Activated naive CD4-positive, alpha-beta T cell treated with Interleukin-2 at 50 U/mL for 16 hours (primary cell): ENCODE measurements at places on chromosomes 12 and 14.

- no peak for DNase-seq
These were observed 26.5 kb upstream of the PLXNC1 start for GRCh38 chr12:94121886-94122285.

DNA sequence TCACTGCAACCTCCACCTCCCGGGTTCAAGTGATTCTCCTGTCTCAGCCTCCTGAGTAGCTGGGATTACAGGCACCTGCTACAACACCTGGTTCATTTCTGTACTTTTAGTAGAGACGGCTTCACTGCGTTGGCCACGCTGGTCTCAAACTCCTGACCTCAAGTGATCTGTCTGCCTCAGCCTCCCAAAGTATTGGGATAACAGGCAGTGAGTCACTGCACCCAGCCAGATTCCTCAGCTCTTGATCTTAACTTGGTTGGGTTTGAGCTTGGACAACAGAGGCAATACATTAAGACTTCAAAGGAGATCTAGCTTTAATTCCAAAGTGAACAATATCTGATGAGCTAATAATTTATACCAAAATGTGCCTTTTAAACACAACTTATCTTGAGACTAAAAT lies 5.6 kb downstream of the DAZAP2 start:
- DNase-seq = no peak

DNA sequence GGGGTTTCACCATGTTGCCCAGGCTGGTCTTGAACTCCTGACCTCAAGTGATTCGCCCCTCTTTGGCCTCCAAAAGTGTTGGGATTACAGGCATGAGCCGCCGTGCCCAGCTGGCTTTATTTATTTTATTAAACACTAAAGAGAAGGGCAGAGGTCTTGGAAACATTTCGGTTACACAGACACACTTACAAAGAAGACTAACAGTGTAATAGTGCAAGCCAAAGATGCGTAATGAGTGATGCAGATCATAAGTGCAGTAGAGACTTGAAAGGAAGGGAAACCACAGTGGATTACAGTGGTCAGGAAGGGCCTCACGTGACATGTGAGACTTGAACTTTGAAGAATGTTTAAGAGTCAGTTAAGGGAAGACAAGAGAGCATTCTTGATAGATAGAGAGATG lies 33.9 kb upstream of the CDK17 start:
- peak; percentile 66 for DNase-seq

- no peak for DNase-seq
These were observed 4.5 kb upstream of the EEA1 start for GRCh38 chr12:92933606-92934005.

GRCh38 chr14:100018482-100018881 lies 46.7 kb upstream of the EVL start:
- no peak for DNase-seq

- DNase-seq = no peak
These were observed 746.8 kb downstream of the DIO2 start for GRCh38 chr14:79464468-79464867.

- DNase-seq = no peak
These were observed 37.5 kb upstream of the DTX1 start for GRCh38 chr12:113019025-113019424.

DNA sequence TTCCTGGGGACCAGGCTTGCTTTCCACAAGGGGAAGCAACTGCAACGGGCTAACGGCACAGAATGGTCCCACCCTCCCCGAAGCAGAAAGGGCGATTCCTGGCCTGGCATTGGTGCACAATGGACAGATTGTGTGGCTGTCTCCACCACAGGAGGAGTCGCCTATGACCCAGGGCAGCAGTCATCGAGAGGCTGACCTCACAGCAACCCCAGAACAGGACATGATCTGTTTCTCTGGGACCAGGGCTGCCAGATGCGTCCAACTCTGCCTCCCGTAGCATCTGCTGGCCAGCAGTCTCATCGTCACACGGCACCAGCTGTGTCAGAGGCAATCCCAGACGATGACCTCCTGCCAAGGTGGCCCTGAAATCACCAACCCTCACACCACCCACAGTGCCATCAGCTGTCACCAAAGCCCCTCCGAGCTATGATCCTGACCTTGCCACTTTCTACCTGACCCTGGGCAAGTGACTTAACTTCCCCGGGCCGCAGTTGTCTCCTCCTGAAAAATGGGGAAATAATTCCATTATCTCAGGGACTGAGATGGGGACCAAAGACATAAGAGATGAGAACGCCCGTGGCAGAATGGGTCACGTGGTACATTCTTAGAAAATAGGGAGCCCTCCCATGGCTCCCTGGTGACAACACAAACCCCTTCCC lies 86.7 kb downstream of the CHGA start:
- no peak for DNase-seq

- DNase-seq = no peak
These were observed 37.0 kb downstream of the ANAPC7 start for GRCh38 chr12:110366321-110367142.

- no peak for DNase-seq
These were observed 121.4 kb downstream of the EFCAB11 start for GRCh38 chr14:89833120-89833532.

DNA sequence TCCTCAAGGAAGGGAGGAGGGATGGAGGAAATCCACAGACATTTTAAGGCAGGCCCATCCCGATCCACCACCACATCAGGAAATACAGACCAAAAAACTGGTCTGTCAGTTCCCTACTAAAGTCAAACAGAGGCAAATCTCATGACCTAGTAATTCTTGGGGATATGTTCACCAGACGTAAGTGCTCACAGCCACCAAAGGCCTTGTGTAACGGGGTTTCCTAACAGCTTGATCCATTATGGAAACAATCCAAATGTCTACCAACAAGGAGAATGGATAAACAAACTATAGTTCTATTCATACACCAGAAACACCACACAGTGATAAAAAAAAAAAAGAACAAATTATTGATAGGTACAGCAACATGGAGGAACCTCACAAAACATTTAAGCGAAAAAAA lies 72.9 kb downstream of the PRKAB1 start:
- no peak for DNase-seq

DNA sequence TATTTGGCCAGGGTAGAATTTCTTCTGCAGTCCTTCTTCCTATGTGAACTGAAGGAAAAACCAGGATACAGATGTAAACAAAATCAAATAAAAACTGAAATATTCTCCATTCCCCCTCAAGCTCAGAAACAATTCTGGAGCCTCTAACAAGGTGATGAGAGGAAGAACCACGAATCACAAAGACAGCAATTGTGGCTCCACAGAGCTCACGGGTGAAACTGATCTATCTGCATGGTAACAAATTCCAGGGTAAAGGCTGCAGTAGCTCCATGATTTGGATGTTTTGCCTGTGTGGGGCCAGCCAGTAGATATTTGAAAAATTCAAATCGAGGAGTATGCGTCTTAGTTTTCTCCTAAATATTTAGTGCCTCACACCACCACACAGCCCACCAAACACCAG lies 10.6 kb downstream of the GRIN2B start:
- no peak for DNase-seq
